ENCODE measurements at places on chromosomes 7 and 10.

- DNase-seq = no peak
These were observed 36.4 kb upstream of the ELN start for GRCh38 chr7:73991522-73992100.

- no peak for DNase-seq
These were observed 615.1 kb downstream of the ZWINT start for GRCh38 chr10:55746002-55746401.

- DNase-seq = no peak
These were observed 96.2 kb downstream of the C10orf105 start for GRCh38 chr10:71623098-71623985.

- DNase-seq = no peak
These were observed 6.9 kb downstream of the COMTD1 start for GRCh38 chr10:75228834-75229233.

DNA sequence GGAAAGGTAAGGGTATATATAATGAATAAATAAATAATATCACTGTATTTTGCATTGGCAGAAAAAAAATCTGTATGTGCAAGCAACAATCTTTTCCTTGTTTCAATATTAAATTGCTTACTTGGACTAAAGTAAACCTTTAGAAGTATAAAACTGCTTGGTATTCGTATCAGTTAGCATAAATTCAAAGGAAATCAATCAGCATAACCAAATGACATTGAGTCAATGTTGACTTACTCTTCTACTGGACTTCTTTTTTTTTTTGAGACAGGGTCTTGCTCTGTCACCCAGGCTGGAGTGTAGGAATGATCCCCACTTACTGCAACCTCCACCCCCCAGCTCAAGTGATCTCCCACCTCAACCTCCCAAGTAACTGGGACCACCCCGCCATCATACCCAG, 42.3 kb upstream of the KMT2C start:
- DNase-seq = no peak
